ENCODE measurements at places on chromosomes 7 and 10. TPM values are rescaled to one million over a fixed set of nuclear protein-coding genes. Genes with fewer than 3 reads are reported as not detected.
A peak's percentile ranks its signal among the peaks of the same experiment; 100 is the strongest.

GRCh38 chr7:94655126-94655847 lies 646 bp downstream of the SGCE start:
- H3K4me3 ChIP-seq: peak overlapping the region; percentile 28
- no peaks in the 10 kb centered on the region for H3K36me3 ChIP-seq
- H3K27ac ChIP-seq: no peak overlapping the region
- H3K27me3 ChIP-seq: peaks cover 50% of the 10 kb centered on the region
- H3K4me1 ChIP-seq: peaks cover 29% of the 10 kb centered on the region

GRCh38 chr7:98105942-98106544 lies 619 bp upstream of the LMTK2 start:
- H3K4me3 ChIP-seq: no peak overlapping the region
- DNase-seq: no peak
- peaks cover 16% of the 10 kb centered on the region for H3K27me3 ChIP-seq
- H3K4me1 ChIP-seq: peaks cover 22% of the 10 kb centered on the region
- no peak overlapping the region for H3K27ac ChIP-seq

The WASHC2C gene
- 69.3 TPM for total RNA-seq

The SLC26A3 gene
- not detected for total RNA-seq

The IFIT3 gene
- total RNA-seq: 12.8 TPM

The NAT16 gene
- total RNA-seq: not detected

GRCh38 chr7:21338728-21339164 lies 89.1 kb upstream of the SP4 start:
- H3K27me3 ChIP-seq: no peaks in the 10 kb centered on the region
- no peaks in the 10 kb centered on the region for H3K36me3 ChIP-seq
- no peak overlapping the region for H3K4me3 ChIP-seq

DNA sequence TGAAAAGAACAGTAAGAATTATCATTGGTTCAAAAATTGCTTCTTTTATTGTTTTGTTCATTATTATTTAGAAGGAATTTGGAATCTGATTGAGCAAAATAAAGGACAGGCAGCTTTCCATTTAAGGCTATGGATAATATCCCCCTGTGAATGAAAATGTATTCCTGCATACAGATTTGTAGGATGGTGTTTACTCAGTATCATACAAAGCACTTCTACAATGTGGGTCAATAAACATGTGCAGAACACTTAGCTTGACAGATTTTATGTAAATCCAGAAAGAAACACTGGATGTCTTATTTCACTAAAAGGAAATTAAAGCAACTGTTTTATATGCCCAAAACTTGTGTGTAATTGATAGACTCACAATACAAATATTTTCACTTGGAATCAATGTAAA lies 189.7 kb downstream of the THSD7A start:
- no peak overlapping the region for H3K4me3 ChIP-seq
- H3K36me3 ChIP-seq: no peaks in the 10 kb centered on the region
- no peaks in the 10 kb centered on the region for H3K27me3 ChIP-seq
- no peak for DNase-seq
- no peak overlapping the region for H3K27ac ChIP-seq

GRCh38 chr7:42315631-42316030 lies 78.6 kb upstream of the GLI3 start:
- H3K27ac ChIP-seq: no peak overlapping the region
- DNase-seq: no peak
- no peaks in the 10 kb centered on the region for H3K36me3 ChIP-seq
- H3K27me3 ChIP-seq: no peaks in the 10 kb centered on the region
- H3K4me3 ChIP-seq: no peak overlapping the region
- no peaks in the 10 kb centered on the region for H3K4me1 ChIP-seq

GRCh38 chr10:132066812-132067211 lies 1.1 kb downstream of the JAKMIP3 start:
- H3K27ac ChIP-seq: no peak overlapping the region
- no peaks in the 10 kb centered on the region for H3K27me3 ChIP-seq
- DNase-seq: no peak
- no peaks in the 10 kb centered on the region for H3K36me3 ChIP-seq

- no peaks in the 10 kb centered on the region for H3K27me3 ChIP-seq
- no peaks in the 10 kb centered on the region for H3K4me1 ChIP-seq
- DNase-seq: no peak
- no peaks in the 10 kb centered on the region for H3K36me3 ChIP-seq
- H3K4me3 ChIP-seq: no peak overlapping the region
- no peak overlapping the region for H3K27ac ChIP-seq
These were observed 67.3 kb downstream of the EPDR1 start for GRCh38 chr7:37987732-37988131.

The PIP gene
- not detected for total RNA-seq

The IKZF1 gene
- total RNA-seq: 297 TPM

The CTTNBP2 gene
- not detected for total RNA-seq

DNA sequence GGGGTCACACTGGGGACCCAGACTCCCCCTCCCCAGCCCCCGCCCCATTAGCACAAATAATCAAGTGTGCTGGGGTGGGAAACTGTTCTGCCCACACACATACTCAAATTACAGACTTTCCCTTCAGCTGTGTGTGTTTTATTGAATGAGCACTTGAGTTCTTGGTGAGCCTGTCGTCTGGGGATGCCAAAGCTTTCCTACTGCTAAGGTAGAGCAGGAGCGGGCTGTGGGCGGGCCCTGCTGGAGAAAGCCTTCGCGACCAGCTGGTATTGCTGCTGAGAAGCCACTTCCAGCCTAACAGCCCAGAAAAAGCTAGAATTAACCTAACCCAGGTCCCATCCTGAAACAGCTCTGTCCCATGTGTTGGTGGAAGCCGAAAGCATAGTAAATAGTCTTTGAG lies 87.0 kb upstream of the KMT2E start:
- no peak for DNase-seq
- H3K27me3 ChIP-seq: no peaks in the 10 kb centered on the region
- no peak overlapping the region for H3K27ac ChIP-seq

The UPK3BL2 gene
- total RNA-seq: 122 TPM

GRCh38 chr7:116329686-116330503 lies 119.6 kb downstream of the TES start:
- no peak overlapping the region for H3K27ac ChIP-seq
- H3K36me3 ChIP-seq: no peaks in the 10 kb centered on the region
- H3K4me1 ChIP-seq: no peaks in the 10 kb centered on the region
- H3K27me3 ChIP-seq: peaks cover 3% of the 10 kb centered on the region
- DNase-seq: no peak

The INSYN2A gene
- not detected for total RNA-seq

The PNLIPRP1 gene
- not detected for total RNA-seq

GRCh38 chr7:120805636-120806388 lies 52.1 kb downstream of the TSPAN12 start:
- H3K36me3 ChIP-seq: no peaks in the 10 kb centered on the region
- H3K4me3 ChIP-seq: no peak overlapping the region
- H3K27me3 ChIP-seq: peaks cover 6% of the 10 kb centered on the region
- H3K27ac ChIP-seq: no peak overlapping the region
- peak; percentile 72 for DNase-seq

All from CD4-positive, alpha-beta T cell (primary cell).